ENCODE measurements at places on chromosomes 1 and 21.

- no peak for DNase-seq
These were observed 1.0 kb downstream of the TMEM51 start for GRCh38 chr1:15154480-15155036.

DNA sequence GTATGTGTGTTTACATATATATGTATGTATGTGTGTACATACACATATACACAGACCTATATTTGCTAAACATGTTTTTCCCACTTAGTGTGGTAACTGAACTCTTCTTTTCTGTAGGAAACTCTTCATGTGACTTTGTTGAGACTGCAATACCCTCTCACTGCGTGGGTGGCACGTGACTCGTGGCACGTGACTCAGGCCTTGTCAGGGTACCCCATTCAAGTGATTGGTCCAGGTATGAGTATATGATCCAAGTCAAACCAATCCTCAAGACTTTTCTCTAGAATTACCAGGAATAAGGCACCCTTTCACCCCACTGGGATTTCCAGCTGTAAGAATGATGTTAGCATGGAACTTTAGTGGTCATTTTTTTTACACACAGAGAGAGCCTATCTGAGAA lies 149.2 kb upstream of the KCNK2 start:
- no peak for DNase-seq

DNA sequence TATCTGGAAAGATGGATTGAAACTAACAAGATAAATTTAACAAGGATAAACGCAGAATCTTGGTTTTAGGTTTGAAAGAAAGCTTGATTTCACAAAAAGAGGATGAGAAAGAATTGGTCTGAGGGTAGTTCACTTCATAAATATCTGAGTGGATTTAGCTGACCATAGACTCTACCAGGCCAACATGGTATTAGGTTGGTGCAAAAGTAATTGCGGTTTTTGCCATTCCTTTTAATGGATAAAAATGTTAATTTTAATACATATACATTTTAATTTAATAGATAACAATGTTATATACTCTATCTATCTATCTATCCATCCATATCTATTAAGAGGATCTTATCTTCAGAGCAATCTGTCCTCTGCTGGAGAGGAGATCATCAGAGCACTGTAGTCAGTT lies 70.2 kb upstream of the PLXNA2 start:
- DNase-seq: no peak

GRCh38 chr1:232510367-232511110 lies 119.4 kb downstream of the SIPA1L2 start:
- no peak for DNase-seq

DNA sequence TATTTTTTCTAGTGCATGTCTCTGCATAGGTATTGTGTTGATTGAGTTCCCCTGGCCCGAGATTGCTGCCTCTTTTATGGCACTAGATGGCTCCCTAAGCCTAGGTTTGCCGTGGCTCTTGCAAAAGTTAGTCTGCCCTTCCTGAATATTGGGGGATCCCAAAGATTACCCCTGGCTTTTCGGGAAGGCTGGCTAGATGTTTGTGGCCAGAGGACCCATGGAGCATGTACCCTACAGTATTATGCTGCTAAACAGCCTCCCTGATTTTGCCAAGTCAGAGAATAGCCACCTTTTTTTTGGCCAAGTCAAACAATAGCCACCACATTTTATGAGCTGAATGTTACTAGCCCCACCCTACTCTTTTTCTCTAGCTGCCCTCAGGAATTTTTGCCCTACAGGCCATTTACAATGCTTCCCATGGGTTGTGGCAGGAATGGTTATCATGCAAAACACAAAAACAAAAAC lies 343.2 kb downstream of the OLFM3 start:
- no peak for DNase-seq

DNA sequence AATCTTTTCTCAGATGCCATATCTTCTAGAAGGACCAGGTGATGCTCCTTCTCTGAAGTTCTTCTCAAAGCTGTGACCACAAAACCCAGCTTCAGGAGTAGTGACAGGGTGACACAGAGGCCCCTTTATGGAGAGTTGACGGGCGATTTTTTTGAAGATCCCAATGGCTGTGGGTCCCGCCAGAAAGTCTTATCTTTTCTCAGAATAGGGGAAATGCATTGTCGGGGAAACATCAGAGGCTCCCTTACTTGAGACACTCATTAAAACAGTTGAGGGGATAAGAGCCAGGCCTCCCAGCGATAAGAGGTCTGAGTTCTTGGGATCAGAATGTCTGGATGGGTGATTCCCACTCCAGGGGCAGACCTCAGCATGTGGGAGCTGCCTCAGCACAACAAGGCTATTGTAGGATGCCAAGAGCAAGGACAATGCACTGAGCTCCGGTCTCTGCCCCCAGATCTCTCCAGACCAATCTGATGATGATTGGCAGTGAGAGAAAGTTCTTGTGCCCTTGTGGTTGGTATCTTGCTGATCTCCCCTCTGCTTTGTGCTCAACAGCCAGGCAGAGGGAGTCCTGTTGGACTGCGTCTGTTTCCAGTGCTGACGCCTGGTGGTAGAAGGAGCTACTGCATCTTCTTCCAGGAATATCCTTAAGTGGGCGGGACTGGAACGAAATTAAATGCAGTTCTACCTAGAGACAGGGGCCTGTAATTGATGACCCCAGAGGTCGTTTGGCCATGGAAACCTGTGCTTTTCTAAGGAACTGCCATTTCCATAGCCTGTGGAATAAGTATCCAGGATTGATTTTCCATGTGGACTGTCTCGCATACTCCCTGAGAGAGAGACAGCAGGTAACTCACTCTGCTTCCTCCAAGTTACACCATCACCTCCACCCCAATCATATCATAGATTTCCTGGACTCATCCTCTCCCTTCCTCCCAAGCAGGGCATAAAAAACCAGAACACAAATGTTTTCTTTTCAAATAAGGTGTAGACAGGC lies 6.8 kb upstream of the ACKR1 start:
- peak; percentile 78 for DNase-seq

GRCh38 chr1:28449904-28450303 lies 55.9 kb upstream of the RCC1 start:
- DNase-seq: no peak

GRCh38 chr1:20276485-20277159 lies 14.1 kb upstream of the VWA5B1 start:
- no peak for DNase-seq

GRCh38 chr1:86515597-86515996 lies 31.3 kb upstream of the CLCA4 start:
- DNase-seq: peak; percentile 65

DNA sequence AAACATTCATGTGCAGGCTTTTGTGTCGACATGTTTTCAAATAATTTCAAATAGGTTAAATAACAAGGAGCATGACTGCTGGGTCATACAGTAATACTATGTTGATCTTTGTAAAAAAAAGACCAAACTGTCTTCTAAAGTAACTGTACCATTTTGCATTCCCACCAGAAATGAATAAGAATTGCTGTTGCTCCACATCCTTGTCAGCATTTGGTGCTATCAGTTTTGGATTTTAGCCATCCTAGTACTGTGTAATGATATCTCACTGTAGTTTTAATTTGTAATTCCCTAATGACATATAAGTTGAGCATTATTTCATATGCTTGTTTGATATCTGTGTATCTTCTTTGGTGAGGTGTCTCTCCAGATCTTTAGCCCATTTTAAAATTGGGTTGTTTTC lies 11.6 kb downstream of the UROD start:
- no peak for DNase-seq

DNA sequence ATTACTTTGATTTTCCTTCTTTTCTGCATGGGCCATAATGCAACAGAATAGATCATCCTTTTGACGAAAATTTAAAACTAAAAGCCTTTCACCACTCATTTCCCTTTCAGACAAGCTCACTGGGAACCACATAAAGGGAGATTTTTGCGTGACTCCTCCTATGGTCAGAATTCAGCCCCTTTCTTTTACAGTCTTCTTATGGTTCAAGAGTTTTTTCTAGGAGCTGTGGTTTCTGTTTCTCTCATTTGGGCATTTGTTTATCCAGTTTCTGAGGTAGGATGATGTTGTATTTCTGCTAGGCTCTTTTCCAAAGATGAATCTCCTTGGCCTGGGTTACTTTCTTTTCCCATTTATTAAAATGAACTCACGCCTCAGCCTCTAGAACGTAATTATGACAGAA lies 16.9 kb downstream of the RGS1 start:
- DNase-seq: no peak

- DNase-seq: no peak
These were observed 32.2 kb upstream of the MED18 start for GRCh38 chr1:28296401-28297261.

Data from COLO829 (cell line).